ENCODE measurements at places on chromosomes 7 and 10.

DNA sequence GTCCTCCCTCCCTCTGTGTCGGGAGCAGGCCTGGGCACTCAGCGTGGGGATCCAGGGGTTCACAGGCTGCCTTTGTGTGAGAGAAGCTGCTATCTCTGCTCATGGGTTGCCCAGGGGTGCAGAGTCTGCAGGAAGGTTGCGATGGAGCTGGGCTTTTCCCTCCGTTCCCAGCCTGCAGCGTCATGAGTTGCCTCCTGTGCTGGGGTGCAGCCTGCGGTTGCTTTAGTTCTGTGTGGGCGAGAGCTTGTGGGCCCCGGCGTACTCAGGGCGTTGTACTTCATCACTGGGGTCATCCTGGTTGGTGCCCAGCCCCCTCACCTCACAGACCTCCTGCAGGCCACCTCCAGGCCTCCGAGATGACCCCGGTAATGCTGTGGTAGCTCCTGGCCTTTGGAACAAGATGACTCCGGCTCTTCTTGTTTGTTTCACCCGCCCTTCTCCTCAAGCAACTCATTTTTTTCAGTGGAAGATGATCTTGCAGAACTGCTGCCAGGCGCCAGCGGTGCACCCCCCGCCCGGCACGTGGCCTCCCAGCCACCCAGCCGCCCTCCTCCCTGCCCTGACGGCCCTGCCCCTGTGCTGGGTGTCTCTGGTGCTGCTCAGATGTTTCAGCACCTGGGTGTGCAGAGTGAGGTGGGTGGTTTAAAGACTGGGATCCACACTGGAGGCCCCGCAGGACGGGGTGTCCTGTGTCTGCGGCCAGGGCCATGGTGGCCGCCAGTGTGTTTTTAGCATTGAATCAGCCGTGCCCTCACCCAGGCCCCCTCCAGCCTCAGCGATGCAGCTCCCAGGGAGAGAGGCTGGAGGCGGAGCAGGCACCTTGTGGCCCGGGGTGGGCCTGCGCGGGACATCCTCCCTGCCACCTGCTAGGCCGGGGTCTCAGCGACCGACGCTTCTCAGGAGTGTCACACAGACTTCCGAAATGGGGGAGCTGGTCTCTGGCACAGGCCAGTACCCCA is 7.2 kb downstream of the AP5Z1 start:
- DNase-seq: no peak

DNA sequence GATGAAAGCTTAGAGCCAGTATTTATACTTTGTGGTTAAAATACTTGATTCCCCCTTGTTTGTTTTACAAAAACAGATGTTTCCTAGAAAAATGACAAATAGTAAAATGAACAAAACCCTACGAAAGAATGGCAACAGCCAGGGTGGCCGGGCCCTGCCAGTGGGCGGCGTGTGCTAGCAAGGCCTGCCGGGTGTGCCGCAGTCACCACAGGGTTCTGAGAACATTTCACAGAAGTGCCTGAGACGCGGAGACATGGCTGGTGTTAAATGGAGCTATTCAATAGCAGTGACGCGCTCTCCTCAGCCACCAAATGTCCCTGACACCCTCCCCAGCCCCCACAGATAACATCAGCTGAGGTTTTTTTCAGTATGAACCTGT is 14.5 kb downstream of the GPR146 start:
- no peak for DNase-seq

GRCh38 chr10:132632091-132632561 is 94.5 kb downstream of the INPP5A start:
- DNase-seq: no peak

DNA sequence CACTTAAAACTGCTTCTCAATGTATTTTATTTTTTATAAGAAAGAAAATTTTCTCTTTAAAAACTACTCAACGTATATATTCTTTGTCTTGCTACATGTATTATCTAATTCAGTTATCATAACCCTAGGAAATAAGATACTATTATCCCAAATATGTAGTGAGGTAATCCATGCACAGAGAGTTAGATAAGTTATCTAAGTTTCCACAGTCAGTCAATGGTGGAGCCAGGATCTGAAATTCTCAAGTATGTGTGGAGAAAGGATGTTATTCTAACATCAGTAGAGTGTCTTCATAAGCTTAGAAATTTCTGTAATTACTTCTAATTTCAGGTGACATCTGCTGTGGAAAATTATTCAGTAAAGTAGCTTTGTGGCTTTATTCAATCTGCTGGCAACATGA is 239.9 kb downstream of the CSTF2T start:
- no peak for DNase-seq

DNA sequence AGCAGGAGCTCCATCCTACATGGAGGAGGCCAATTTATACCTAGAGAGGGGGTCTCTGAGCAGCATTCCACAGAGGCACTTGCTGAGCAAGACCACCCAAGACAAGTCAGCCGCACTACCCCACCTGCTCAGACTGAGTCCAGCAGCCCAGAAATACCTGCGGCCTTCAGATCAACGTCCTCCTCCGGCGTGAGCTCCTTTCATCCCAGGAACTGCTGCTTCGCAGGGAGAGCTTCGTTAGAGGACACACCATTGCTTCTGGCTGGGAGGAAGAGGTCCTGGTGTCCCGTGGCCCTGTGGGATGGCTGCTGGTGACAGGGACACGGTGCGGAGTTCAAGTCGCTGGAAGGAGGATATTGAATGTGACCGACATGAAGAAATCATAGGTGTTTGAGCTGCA is 216.9 kb upstream of the PPP2R2D start:
- no peak for DNase-seq

GRCh38 chr7:51123322-51124019 is 193.1 kb downstream of the COBL start:
- DNase-seq: no peak

GRCh38 chr7:105177026-105177425 is 163.0 kb downstream of the KMT2E start:
- no peak for DNase-seq

- no peak for DNase-seq
Measured at GRCh38 chr10:89371079-89371478, 6.8 kb upstream of the IFIT1B start.

DNA sequence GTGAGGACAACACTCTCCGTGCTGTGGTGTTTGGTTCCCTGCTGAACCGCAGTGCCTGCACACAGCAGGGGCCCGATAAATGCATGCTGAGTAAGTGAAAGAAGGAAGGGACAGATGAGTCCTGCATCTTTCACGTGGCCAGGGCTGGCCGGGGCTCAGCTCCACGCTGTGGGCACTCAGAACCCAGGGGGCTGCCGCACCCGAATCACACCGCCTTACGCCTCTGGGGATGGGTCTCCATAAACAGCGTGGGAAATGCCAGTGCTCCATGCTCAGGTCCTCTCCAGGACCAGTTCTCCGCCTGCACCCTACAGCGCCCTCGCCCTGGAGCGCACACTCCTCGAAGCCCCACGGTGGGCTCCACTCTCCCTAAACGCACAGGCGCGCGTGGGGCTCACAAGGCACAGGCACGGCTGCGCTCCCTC is 38.1 kb downstream of the RASGEF1A start:
- no peak for DNase-seq

DNA sequence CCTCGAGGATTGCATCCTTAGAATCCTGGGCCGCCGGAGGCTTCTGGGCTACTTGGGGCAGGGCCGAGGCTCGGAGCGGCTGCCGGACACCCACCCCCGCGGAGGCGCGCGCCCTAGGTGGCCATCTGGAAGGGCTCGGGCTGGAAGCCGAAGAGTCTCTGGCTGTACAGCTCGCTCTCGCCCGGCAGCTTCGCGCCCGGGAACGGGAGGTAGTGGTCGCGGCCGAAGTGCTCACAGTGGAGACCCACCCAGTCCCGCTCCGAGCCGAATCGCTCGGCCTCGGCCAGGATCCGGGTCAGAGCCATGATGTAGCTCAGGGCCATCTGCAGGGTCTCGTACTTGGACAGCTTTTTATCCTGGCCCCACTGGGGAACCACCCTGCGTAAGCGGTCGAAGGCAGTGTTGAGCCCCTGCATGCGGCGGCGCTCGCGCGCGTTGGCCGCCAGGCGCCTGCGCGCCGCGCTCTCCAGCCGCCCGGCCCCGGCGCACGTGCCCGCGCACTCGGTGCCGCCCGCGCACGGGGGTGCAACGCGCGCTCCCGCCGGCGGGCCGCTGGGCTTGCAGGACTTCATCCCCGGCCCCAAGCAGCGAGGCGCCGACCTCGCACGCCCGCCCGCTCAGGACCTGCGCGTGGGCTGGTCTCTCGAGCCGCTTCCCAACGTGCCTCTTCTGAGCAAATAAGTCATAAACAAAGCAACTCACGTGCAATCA is 652 bp downstream of the ATOH7 start:
- peak; percentile 58 for DNase-seq

- DNase-seq: no peak
Measured at GRCh38 chr7:11458736-11459483, 373.1 kb downstream of the THSD7A start.

DNA sequence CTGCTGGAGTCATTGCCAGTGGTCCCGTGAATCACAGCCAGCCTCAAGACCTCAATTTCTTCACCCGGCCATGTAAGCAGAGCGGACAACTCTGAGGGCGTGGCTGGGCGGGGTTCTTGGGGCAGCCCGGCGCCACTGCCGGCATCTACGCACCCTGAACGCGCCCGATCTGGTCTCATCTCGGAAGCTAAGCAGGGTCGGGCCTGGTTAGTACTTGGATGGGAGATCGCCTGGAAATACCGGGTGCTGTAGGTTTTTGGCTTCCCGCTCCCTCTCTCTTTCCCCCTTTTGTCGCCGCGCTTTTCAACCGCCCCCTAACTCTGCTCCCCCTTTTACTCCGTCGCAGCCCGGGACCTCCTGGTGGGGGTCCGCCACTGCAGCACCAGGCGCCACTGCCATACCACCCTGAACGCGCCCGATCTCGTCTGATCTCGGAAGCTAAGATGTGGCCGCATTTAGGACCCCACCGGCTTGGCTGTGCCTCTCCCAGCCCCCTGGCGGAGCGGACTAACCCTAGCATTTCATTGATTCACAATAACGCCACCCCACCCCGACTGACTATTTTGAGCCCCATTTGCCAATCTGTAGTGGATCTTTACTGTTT is 25.3 kb downstream of the GARIN1A start:
- DNase-seq: peak; percentile 41

DNA sequence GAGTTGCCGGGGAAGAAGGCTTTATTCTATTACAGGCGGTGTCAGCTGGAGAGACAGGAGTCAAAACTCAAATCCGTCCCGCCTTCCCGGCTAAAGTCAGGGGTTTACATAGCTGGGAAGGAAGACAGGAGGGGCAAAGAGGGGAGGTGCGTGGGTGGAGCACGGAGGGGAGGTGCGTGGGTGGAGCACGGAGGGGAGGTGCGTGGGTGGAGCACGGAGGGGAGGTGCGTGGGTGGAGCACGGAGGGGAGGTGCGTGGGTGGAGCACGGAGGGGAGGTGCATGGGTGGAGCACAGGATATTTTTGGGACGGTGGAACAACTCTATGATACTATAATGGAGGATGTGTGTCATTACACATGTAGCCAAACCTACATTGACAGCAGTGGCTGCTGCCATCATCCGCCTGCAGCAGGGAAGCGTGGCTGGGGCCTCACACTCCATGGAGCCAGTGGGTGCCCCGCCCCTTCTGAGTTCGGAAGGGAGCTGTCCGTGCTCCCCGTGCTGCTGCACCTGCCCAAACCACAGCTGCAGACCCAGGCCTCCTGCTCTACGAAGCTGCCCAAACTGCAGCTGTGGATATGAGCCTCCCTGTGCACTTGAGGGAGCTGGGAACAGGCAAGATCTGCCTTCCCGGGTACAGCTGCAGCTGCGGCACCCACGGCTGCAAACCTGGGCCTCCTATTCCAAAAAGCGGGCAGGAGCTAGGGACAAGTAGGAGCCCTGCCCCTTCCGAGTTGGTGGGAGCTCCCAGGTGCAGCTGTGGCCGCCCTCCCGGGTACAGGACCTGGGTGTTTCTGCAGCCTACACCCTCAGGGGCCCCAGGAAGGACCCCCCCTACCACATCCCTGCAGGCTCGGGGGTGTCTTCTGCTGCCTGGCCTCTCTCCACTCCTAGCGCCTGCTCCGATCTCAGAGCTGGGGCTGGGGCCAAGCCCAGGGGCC is 119.4 kb downstream of the DYNC2I1 start:
- DNase-seq: no peak

DNA sequence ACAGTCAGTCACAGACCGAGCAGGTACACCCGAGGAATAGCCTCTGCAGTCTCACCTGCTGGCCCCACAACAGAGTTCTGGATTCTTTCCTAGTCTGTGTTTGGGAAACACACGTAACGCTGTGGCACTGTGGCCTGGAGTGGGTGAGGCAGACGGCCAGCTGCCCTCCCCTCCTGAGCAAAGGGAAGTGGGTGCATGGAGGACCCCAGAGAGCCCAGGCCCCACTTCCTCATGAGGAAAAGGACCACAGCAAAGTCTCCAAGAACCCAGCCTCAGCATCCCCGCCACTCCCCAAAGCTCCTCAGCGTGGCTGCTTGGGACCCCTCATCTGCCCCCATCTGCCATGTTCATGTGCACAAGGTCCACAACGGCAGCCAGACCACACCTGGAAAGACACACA is 530.2 kb downstream of the PTPRN2 start:
- DNase-seq: no peak

GRCh38 chr7:27165089-27165995 is at the start of gene HOXA9:
TSS of gene HOXA9 (minus strand) at chr7:27165537. CDS start at chr7:27165457, 80 bp downstream.
- peak; percentile 90 for DNase-seq

DNA sequence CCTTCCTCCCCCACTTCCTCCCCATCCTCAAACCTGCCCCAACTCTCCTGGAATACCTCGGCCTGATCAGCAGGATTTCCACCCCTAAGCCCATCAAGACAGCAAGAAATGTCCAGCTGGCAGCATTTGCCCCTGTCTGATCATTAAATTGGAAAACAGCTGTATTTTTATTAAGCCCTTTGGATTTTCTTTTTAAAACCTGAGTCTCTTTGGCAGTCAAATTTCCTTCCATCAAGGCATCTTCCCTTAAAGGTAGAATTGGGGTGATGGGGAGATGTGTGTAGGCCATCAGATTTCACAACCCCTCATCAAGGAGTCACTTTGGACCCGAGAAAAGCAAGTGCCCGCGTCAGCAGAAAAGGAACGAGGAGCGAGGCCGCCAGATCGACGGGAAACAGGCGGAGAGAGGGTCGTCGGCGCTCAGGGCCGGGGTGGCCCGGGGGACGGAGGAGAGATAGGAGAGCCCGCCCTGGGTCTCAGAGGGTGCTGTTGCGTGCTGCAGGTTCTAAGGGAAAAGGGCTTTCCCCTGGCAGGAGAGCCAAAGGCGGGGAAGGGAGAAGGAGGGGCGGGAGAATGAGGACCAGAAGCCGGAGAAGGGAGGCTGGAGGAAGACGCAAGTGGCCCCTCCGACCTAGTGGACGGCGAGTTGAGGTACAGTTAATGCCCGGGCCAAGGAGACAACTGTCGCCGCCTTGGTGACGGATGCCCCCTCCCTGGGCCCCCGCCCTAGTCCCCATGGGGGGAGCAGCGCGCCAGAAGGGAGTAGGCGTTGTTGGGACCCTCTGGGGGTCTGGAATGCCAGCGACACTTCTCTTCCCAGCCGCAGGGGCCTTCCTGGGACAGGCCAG is 11.5 kb upstream of the GATA3 start:
- no peak for DNase-seq

DNA sequence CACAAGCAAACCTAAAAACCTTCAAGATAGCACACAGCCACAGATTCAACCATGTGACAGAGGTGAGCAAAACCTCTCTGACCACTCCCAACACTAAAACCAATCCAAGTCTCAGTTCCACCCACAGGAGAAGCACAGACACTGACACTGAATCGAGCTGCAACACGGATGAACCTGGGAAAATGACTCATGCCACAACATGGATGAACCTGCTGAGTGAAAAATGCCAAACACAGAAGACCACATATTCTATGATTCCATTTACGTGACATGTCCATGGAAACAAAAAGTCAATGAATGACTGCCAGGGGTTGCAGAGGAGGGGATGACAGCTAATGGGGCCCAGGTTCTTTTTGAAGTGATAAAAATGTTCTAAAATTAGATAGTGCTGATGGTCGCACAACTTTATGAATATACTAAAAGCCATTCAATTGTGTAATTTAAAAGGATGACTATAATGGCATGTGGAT is 22.0 kb downstream of the CYTH3 start:
- no peak for DNase-seq
